ENCODE measurements at places on chromosomes 2 and 18.

GRCh38 chr2:168039881-168040280, 207.5 kb downstream of the STK39 start:
- no peak for DNase-seq

DNA sequence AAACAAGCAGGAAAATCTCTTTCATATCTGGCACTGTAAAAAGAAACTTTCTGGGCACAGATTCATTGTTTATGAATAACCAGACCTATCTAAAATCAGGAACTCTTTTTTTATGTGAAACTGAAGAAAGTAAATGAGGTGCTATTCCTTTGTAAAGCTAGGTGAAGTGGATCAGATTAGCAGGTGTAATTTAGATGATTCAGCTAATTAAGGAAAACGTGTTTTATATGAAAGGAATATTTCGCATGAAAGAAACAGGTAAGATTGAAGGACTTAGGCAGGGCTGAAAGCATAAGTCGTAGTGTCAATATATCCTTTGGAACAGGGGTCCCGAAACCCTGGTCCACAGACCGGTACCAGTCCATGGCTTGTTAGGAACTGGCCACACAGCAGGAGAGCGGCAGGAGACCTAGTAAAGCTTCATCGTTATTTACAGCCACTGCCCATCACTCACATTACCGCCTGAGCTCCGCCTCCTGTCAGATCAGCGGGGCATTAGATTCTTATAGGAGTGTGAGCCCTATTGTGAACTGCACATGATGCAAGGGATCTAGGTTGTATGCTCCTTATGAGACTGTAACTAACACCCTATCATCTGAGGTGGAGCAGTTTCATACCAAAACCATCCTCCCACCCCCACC, 20.3 kb upstream of the XIRP2 start:
- DNase-seq, result no peak

DNA sequence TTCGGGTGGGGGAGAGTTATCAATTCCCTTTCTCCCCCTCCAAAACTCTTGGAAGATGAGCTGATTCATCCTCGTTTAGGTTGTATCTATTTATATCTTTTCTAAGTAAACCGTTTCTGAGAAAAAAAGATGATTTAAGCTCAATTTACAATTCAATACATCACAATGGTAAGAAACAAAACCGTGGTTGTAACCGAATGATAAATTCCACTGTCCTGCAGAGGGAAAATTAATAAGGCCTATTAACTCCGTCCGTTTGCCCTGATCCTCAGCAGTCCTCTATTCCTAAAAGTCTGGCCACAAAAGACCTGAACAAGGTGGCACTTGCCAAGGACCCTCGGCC, 286.2 kb downstream of the TCF4 start:
- DNase-seq, result no peak

- DNase-seq, result no peak
These were observed 5.8 kb upstream of the TLK1 start for GRCh38 chr2:171166328-171166983.

- DNase-seq, result no peak
These were observed 737.2 kb upstream of the HS6ST1 start for GRCh38 chr2:129055824-129056223.

GRCh38 chr2:128389388-128390086, 70.9 kb upstream of the HS6ST1 start:
- DNase-seq, result no peak

DNA sequence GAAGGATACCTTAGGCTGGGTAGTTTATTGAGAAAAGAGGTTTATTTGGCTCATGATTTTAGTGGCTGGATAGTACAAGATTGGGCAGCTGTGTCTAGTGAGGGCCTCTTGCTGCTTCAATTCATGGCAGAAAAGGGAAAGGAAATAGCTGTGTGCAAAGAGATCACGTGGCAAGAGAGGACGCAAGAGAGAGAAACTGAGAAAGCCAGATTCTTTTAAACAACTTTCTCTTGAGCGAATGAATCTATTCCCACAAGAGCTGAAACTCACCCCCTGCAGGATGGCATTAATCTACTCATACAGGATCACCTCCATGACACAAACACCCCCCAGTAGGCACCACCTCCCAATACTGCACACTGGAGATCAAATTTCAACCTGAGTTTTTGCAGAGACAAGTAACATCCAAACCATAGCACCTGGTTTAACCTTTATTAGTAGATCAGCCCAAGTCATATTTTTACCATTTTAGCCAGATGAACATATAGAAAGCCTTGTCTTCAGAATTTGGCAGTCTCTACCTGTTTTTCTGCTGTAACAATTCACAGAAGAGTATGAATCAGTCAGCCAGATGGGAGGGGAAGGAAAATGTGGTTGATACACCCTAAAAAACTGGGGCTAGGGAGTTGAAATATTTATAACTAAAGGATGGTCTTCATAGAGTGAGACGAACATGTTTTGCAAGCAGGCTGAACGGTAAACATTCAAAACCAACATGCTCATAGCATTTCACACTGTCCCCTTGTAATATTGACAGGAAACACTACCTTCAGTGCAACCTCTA, 73.9 kb upstream of the NCKAP5 start:
- no peak for DNase-seq

DNA sequence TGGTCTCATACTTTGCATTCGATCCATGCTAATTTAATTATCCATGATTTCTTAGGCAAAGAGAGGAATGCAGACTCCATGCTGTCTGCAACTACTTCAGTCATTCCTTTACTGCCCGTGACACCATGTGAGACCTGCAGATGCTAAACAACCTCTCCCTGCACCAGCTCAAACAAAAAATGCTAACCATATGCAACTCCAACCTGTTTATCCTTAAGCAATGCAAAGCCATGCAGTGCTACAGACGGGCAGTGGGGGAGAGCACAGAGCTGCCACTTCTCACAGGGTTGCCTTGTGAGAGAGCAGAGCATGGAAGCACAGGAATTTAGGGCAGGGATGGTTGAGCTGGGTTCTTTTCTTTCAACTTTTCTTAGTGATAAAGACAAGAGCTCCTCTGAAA, 74.9 kb upstream of the KLHL14 start:
- no peak for DNase-seq
